ENCODE measurements at places on chromosomes 13 and 19.

DNA sequence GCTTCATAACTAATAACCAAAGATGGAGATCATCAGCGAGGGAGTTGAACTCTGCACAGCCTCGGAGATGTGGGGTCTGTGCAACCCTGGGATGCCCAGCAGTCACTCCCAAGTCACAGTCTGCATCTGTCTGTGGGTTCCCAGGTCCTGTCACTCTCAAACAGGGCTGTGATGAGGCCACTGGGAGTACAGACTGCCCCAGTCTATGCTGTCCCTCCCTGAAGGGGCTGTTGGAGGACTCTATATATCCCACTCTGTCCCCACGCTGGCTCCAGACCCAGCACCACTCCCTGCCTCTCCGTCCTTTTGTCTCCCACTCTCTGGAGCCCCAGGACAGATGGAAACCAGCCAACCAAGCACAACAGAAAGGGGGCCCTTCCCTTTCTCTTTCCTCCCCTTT, 26.2 kb upstream of the C13orf42 start:
- no peak for DNase-seq

DNA sequence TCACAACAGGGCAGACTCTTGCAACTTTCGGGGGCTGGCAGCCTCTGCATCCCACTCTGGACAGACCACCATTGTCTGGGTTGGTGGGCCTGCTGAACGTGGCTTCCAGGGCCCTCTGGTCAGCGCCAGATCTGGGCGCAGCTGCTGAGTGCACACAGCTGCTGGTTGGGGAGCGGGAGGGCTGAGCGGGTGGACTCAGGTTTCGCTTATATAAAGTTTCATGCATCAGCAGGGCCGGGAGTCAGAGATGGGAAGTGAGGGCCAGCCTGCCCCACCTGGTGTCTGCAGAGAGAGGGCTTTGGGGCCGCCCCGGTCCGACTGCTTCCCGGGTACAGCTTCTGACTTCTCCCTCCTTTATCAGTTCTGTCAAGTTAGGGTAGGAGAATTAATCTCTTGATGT, 6.9 kb downstream of the ARHGEF7 start:
- no peak for DNase-seq

DNA sequence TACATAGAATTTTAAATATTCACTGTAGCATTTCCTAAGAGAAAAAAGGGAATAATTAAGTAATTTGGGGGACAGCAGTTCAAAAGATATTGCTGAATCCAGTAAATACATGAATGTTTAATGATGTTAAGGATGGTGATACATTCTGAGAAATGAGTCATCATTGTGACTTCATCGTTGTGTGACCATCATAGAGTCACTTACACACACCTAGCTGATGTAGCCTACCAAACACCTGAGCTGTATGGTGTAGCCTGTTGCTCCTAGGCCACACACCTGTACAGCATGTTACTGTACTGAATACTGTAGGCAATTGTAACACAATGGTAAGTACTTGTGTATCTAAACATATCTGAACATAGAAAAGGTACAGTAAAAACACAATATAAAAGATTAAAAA, 34.8 kb downstream of the ATP7B start:
- DNase-seq: no peak

DNA sequence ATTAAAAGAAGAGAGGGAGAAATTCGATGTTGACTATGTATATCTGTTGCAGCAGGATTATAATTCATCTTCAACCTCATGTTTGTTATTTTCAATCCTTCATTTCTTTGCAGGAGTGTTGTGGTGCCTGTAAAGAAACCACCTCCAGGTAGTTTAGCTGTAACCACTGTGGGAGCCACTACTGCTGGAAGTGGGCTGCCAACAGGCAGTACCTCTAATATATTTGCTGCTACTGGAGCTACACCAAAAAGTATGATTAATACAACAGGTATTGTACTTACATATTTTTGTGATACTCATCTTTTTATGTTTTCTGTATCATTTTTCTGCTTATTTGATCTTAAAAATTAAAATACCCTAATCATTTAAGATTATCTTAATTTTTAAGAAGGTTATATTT, 266.5 kb downstream of the NBEA start:
- DNase-seq: no peak

GRCh38 chr19:40744554-40745401, 5.5 kb downstream of the ACTMAP start:
- no peak for DNase-seq

DNA sequence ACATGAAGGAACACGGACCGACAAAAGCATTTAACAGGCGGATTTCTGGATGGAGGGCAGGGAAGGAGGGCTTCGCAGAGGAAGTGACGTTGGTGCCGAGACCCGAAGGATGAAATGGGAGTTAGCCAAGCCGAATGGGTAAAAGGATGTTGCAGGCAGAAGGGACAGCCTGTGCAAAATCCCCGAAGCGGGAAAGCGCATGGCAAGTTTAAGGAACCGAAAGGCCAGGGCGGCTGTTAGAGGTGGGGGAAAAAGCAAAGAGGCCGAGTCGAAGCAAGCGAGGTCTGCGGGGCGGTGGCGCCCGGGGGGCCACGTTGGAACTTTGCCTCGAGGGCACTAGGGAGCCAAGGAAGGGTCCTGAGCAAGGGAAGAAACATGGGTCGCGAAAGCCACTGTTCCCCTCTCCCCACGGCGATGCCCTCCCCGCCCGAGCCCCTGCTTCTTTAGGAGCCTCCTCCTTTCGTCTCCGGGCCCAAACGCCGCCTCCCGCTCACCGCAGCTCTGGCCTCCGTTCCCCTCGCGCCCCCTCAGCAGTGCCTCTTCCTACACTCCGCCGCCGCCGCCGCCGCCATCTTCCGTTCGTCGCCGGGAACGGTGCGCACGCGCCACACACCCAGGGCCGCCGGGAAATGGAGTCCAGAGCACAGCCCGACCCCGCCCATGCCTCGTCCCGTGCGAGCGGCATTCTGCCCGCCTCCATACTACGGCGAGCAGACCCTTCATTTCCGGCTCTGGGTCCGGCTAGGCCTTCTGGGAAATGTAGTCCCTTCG, at the start of gene SYMPK:
TSS of gene SYMPK (minus strand) at position 584 of the 771 bp plus-strand sequence. CDS start 8,652 bp downstream, outside the sequence.
- DNase-seq: peak; percentile 98

DNA sequence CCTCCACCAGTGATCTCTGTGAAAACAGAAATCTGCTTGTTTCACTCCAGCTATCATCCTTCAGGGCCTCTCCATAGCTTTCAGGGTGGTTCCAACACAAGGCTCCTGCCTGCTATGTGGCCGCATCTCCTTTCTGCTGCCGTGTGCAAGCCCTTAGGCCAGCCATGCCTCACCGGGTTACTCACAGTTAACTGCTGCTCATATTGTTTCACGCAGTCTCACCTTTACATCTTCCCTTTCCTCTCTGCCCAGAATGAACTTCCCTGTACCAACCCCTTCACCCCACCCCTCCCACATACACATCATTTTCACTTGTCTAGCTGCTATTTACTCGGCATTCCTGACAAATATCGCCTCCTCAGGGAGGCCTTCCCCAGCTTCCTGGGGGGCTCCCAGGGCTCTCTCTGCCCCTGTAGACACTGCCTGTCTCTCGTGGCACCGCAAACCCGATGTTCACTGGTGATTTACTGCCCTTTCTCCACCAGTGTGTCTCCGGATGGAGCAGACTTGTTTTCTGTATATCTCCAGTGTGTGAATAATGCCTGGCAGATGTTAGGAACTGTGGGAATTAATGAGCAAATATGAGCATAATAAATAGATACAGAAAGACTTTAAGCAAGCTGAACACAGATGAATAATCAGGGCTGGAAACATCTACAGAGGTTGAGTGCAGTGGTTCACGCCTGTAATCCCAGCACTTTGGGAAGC, 39.3 kb upstream of the GPR183 start:
- no peak for DNase-seq

DNA sequence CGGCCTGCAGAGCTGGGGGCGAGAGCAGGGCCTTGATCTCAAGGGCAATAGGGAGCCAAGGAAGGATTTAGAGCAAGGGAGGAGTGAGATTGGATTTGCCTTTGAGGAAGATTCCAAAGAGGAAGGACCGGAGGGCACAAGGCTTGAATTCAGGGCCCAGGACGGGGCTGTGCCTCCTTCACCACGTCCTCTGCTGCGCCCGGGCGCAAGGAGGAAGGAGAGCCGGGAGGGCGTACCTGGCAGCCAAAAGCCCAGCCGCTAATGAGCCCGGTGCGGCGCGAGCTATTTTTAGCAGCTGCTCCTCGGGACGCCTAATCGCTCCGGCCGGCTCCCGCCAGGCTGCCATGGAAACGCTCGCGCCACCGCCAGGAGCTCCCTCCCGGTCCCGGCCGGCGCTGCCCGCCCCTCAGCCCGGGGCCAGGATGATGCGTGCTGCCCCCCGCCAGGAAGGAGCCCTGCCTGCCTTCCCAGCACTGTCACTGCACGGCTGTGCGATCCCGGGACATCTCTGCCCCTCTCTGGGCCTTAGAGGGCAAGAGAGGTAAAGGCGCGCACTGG, 31.3 kb downstream of the TINCR start:
- peak; percentile 17 for DNase-seq

DNA sequence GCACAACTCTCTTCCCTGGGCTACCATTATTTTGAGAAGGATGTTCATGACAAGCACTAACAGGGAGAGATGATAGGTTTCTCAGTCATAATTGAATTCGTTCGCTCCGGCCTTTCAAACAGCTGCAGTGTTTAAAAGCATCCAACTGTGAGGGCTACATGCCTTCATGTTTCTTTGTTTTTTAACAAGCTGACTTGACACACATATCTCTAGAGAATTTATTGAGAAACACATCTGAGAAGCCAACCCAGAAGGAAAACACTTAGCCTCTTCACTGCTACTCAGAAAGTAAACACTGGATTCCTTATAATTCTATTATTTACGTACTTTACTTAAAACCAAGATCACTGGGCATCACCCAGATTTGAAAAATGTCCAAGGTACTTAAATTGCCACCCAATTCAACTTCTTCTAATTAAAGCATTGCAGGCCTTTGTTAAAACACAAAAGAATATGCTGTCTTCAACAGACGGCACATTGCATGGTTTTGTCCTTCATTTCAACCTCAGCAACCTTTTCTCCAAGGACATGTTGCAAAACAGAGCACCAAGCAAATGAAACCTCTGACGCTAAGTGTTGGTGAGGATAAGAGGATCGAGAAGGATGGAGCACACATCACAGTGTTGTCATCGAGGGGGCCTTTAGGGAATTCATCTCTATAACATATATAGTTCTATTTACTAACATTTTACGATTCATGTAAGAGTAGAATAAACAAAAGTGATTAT, 75.8 kb downstream of the TBC1D4 start:
- no peak for DNase-seq

- no peak for DNase-seq
Observed at GRCh38 chr19:38284422-38284821, 19.6 kb upstream of the C19orf33 start.

GRCh38 chr13:38656699-38657098, 30.2 kb upstream of the FREM2 start:
- DNase-seq: no peak

GRCh38 chr13:95243207-95243606, 58.0 kb downstream of the ABCC4 start:
- DNase-seq: peak; percentile 33

DNA sequence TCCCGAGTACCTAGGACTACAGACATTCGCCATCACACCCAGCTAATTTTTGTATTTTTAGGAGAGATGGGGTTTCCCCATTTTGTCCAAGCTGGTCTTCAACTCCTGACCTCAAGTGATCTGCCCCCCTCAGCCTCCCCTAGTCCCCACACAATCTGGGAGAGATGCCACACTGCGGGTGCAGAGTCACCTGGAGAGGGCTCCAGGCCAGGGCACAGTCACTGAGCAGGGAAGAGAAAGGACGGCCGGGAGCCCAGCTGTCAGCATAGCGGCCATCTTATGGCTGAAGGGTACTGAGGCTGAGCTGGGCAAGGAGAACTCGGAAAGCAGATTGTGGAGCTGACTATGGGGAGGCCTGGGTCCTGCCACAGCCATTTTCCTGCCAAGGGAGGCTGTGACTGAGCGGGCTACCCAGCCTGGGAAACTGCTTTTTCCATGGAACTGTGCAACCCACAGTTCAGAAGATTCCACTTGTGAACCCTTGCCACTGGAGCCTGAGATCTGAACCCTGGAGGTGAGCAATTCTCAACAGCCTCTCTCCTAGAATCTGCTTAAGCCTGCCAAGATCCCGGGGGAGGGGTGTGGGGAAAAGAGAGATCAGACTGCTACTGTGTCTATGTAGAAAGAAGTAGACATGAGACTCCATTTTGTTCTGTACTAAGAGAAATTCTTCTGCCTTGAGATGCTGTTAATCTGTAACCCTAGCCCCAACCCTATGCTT, 109.2 kb downstream of the ZNF486 start:
- no peak for DNase-seq

DNA sequence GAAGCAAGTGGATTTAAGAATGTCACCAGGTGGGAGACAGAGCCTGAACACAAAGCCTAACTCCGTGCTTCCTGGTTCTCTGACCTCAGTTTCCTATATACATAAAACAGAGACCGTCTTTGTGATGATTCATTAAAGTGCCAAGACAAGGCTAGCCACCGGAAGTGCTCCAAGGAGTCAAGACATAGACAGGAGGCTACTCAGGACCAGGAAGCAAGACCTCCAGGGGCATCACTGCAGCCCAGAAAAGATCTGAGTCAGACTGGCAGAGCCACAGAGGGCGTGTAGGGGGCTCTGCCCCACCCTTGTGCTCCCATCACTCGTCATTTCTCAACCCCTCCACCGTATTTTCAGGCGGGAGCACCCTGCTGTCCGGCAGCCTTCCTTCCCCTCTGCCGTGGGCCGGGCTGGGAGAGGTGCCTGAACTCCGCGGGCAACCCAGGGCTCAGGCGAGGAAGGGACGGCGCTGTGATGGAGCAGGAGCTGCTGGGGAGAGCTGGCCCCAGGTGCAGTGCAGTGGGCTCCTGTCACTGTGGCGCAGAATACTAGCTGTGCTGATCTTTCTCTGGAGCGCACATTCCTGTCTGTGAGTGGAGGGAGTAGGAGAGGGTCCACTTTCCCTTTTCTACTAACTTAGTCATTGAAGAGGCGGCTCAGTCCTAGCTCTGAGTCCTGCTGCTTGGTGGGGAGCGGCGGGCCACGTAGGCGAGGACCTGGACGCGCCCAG, 134.7 kb upstream of the GPR12 start:
- DNase-seq: no peak

GRCh38 chr13:109910194-109910593, 123.8 kb upstream of the IRS2 start:
- no peak for DNase-seq

- DNase-seq: no peak
Observed at GRCh38 chr19:50720921-50721381, 1.3 kb upstream of the SHANK1 start.

GRCh38 chr19:10086591-10087192, 575 bp downstream of the SHFL start:
- no peak for DNase-seq

GRCh38 chr19:11324079-11324661, 15.3 kb downstream of the RAB3D start:
- DNase-seq: no peak

DNA sequence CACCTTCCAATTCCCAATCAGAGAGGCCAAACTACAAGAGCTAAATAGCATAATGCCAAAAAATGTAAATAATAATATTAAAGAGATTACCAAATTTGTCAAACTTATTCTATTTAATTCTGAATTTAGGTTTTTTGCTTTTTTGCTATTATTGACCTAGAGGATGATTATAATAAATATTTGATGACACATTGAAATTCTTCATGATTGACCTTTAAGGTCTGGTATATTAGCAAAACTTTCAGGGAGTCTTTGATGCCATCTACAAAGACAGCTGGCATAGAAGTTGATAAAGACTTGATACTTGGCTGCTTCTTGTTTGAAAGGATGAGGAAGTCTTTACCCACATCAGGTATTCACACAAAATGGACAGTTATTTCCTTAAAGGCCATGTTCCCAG, 659.8 kb upstream of the GPC6 start:
- DNase-seq: no peak
